Mammary epithelial cell (primary cell): ENCODE measurements at places on chromosomes 4 and X.

- DNase-seq, result peak; percentile 89
Measured at GRCh38 chr4:304969-305680, at the start of gene ZNF732. ZNF732 (minus strand) TSS chr4:305474; CDS start chr4:305310, 164 bp downstream.

GRCh38 chr4:55343887-55344286, 2.2 kb upstream of the SRD5A3 start:
- no peak for DNase-seq

DNA sequence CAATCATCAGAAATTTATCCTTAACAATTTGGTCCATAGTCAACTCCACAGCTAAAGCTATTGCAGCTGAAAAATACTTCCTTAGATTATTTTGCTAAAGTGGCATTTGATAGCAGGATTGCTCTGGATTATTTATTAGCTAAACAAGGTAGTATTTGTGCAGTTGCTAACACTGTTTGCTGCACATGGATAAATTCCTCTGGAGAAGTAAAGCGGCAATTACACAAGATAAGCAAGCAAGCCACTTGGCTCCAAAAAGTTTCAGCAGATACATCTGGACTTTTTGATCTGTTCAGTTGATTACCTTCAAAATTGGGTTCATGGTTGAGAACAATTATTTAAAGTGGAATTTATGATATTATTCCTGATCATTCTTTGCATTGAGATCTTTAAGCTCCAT, 971.5 kb downstream of the C4orf33 start:
- no peak for DNase-seq

DNA sequence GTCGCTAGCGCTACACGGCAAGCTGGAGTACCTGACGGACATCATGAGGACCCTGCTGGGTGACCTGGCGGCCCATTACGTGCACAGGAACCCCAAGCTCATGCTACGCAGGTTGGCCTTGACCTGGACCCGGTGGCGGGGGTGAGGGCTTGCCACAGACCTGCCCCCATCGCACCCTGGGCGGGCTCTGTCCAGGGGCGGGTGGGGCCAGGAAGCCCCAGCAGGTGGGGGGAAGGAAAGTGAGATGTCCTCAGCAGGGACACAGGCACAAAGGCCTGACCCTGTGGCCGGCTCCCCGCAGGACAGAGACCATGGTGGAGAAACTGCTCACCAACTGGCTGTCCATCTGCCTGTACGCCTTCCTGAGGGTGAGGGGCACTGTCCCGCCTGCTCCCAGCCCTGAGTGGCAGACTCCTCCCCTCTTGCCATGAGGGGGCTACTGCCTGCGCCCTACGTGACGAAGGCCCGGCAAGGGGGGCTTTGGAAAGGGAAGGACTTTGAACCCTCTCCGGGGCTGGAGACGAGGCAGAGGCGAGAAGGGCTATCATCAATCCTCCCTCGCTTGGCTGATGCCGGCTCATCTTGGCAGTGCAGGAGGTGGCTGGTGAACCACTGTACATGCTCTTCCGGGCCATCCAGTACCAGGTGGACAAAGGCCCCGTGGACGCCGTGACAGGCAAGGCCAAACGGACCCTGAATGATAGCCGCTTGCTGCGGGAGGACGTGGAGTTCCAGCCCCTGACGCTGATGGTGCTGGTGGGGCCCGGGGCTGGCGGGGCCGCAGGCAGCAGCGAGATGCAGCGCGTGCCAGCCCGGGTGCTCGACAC, 5.3 kb upstream of the SRPK3 start:
- no peak for DNase-seq

DNA sequence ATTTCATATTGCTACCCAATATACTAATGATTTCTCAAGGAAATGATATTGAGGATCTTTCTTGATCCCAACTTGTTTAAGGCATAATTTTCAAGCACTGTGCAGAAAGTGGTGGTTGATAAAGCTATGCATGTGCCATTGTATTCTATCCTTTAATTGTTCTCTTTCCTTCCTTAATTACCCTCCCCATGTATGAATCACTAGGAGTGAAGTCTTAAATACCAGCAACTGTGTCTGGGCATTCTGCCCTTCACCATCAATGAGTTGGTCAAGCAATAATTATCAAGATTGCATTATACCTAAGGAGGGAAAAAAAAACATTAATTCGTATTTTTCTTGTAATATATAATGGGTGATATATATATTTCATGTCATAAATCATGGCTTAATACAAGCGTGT, 111.8 kb upstream of the FRMPD4 start:
- peak; percentile 42 for DNase-seq

- peak; percentile 90 for DNase-seq
Measured at GRCh38 chr4:68369142-68369805, 19.4 kb upstream of the YTHDC1 start.

DNA sequence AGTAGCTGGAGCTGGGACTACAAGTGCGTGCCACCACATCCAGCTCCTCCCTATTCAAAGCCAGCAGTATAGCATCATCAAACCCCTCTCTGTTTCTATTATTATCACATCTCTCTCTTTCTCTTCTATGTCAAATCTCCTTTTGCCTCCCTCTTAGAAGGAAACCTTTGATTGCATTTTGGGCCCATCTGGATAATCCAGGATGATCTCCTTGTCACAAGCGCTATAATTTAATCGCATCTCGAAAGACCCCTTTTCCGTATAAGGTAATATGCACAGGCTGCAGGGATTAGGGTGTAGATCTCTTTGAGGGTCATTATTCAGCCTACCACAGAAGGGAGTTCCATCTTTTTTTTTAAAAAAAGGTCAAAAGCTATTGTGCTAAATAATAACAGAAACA, 46.4 kb upstream of the TBC1D9 start:
- no peak for DNase-seq

DNA sequence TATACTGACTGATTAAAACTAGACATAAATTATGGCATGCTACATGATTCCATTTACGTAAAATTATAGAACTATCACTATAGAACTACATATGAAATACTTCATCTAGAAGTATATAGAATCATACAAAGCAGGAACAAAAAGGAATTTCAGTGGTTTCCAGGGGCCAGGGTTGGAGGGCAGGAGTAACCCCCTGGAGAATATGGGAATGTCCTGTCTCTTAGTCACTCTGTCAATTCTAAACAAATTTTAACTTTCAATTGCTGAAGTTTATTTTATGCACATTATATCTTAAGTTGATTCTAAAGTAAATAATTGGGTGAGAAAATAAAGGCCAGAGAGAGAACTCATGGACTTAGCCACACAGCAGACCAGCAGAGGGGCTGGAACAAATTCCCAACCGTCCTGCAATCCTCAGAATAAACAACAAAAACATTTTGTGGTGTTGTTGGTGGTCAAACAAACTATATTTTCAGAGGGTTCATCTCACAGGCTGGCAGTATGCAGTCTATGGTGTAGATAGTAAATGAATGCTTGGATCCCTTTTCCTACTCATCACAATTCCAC, 476.9 kb upstream of the SLIT2 start:
- no peak for DNase-seq

DNA sequence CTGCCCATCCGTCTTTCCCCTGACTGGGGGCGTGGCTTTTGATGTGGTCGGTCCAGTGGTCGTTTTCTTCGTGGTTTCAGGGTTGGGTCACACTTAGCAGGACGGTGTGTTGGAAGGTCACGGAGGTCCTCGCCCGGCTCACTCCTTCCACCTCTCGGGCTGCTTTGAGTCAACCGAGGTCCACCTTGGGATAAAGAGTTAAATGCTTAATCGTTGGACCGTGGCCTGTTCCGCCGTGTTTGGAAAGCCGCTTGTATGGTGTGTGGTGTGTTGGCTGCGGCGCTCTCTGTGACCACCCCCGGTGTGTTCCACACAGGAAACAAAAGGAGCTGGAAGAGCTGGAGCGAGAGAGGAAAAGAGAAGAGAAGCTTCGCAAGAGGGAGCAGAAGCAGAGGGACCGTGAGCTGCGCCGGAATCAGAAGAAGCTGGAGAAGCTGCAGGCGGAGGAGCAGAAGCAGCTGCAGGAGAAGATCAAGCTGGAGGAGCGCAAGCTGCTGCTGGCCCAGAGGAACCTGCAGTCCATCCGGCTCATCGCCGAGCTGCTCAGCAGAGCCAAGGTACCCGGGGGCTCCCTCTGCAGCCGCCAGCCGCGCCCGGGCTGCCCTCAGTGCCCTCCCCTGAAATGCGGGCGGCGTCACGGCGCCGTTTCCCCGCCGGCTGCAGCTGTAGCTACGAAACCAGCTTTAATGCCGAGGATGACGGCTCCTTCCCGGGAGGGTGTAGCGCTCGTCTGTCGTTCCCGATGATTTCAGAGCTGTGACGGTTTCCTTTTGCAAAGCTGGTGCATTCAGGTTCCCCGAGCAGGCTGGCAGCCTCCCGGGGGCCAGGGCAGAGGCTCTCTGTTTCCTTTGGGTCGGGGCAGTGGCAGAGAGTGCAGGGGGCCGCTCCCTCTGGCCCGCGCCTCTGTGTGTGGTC, 7.7 kb downstream of the AKAP17A start:
- DNase-seq, result no peak
